Ovary (tissue), 10 donors: ENCODE measurements at places on chromosomes 12 and 14. TPM values are rescaled to one million over a fixed set of nuclear protein-coding genes. Genes with fewer than 3 reads are reported as not detected.

ULK1 gene
- total RNA-seq = 53.9 TPM

PLEKHD1 gene
- total RNA-seq = under 0.01 TPM

SALL2 gene
- 20.0 TPM for total RNA-seq

COQ10A gene
- total RNA-seq = 11.3 TPM

RASSF9 gene
- 3.8 TPM for total RNA-seq

RNASE3 gene
- not detected for total RNA-seq

GPRC5D gene
- not detected for total RNA-seq

CD163L1 gene
- total RNA-seq = 0.80 TPM

GALNT16 gene
- total RNA-seq = 3.6 TPM

SMCO2 gene
- not detected for total RNA-seq

LTBR gene
- total RNA-seq = 92.6 TPM

PLEKHG7 gene
- total RNA-seq = 0.72 TPM

KERA gene
- total RNA-seq = not detected
